ENCODE measurements at places on chromosomes 3 and 15.

DNA sequence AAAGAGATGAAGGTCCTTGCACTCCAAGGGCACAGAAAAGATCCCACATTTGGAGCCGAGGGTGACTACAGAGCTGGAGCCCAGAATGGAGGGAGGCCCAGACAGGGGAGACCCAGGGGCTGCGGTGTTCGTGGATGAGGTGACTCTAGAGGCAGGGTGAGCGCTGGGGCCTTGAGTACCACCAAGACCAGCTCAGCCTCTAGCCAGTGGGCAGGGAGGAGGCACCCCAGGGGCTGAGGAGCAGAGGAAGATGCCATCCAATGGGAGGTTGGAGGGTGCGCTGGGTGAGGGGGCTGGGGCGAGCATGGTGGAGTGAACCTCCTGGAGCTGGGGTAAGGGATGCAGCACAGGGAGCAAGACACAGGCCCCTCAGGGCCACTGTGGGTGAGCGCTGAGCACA lies 13.3 kb downstream of the RRP9 start:
- DNase-seq = no peak

GRCh38 chr3:51332156-51332555 lies 52.9 kb upstream of the MANF start:
- no peak for DNase-seq

GRCh38 chr15:48798319-48798718 lies 12.6 kb downstream of the CEP152 start:
- no peak for DNase-seq

- no peak for DNase-seq
These were observed 388.6 kb upstream of the DPH6 start for GRCh38 chr15:35934383-35935049.

DNA sequence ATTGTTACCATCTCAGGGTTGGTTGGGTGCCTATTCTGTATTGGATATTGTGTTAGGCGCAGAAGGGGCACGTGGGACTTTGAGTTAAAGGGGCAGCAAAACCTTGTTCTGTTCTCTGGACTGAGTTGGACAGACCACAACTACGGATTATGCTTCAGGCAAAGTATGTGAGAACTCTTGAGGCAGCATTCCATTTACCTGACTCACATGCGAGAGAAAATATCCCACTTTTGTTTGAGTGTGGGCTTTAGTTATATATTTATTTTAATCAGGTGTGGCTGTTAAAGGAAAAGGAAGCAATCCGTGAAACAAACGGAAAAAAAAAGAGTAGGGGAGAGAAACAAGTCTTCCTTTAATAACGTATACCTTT lies 627 bp upstream of the PLS1 start:
- DNase-seq = no peak

DNA sequence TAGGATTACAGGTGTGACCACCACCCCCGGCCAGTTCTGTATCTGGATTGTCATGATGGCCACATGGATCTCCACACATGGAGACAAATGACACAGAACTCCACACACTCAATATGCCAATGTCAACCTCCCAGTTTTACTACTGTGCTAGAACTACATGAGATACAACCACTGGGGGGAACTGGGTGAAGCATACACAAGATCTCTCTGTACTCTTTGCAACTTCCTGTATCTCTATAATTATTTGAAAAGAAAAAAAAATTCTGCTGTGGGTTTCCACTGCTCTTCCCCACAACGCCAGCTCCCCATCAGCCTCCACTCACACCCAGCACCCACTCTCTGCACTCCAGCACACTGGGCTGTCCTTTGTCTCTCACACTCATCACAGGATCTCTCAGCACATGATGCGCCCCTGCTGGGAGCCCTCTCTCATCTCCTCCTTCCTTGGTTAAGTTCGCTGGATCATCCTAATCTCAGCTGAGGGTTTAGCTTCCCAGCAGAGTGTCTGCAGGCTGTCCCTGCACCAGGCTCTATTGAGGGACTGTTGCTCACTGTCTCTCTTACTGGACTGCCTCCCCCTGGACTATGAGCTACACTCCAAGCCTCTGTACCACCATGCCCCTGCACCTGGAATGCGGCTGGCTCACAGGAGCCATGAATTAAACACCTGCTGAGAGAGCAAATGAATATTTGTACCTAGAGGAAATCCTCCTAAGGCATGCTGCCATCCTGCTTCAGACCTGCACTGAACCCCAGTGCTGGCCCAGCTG lies 10.7 kb upstream of the RAB43 start:
- DNase-seq = no peak

- no peak for DNase-seq
These were observed 12.5 kb upstream of the SKIL start for GRCh38 chr3:170344971-170345370.

- peak; percentile 60 for DNase-seq
These were observed 4.7 kb upstream of the RNF13 start for GRCh38 chr3:149808209-149808829.

DNA sequence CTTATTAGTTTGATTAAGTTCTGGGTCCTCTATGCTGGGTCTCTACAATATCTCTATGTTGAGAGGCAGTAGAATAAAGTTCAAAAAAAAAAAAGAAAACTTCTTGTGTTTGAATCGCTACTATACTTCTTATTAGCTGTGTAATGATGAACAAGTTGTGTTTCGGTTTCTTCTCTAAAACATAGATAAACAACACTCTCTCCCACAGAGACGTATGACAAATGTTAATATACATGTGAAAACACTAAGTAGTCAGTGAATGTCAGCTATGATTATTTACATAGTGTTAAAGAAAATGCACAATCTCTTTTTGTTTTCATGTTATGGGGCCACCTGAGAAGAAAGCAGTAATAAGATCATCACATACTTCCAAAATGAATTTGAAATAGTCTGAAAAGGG lies 45.3 kb downstream of the ACAP2 start:
- no peak for DNase-seq

- DNase-seq = no peak
These were observed 247.7 kb upstream of the CDIN1 start for GRCh38 chr15:36331531-36332275.

DNA sequence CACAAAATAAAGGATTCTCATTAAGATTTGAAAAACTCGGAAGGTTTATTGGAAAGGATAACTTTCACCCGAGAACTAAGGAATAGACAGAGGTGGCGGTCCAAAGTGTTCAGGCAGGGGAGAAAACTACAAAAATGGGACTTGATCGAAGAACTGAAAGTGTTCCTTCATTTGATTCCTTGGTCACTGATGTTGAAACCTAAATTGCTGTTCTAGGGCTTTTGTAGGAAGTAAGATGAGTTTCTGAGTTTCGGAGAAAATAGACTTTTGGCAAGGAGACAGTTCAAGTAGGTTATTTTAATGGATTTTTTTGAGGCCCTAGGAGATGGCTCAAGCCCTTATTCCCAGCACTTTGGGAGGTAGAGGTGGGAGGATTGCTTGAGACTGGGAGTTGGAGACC lies 1.4 kb downstream of the TRIP4 start:
- DNase-seq = no peak

GRCh38 chr3:141619450-141619849 lies 118.6 kb upstream of the RNF7 start:
- DNase-seq = no peak

DNA sequence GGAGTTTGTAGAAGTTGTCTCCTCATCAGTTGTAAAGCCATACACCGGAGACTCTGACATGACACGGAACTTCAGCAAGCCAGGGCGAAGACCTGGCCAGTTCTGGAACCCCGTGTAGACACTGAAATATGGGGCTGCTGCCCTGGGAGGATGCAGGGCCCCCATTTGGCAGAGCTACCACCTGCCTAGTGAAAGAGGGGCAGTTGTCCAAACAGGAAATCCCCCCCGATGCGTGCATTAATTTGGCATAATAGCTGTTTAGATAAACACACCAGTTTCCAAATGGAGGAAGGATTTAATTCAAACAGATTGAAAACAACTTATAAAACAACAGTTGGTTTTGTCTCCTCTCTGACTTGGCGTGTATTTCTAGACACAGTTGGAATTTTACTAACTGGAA lies 357.2 kb downstream of the GABRG3 start:
- no peak for DNase-seq

DNA sequence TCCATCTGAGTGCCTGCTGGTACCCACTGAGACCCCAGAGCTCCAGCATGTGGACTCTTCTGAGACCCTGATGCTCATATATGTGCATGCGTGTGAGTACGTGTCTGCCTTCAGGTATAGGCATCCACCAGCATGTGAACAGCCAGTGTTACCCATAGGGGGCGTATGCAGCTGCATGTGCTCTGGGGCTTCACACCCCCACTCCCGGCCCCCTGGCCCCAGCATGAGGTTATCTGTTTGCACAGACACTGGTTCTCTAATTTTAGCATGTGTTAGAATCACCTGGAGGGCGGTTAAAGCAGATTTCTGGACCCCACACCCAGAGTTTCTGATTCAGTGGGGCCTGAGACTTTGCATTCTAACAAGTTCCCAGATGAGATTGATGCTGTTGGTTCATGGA lies 824 bp upstream of the CILP start:
- no peak for DNase-seq

DNA sequence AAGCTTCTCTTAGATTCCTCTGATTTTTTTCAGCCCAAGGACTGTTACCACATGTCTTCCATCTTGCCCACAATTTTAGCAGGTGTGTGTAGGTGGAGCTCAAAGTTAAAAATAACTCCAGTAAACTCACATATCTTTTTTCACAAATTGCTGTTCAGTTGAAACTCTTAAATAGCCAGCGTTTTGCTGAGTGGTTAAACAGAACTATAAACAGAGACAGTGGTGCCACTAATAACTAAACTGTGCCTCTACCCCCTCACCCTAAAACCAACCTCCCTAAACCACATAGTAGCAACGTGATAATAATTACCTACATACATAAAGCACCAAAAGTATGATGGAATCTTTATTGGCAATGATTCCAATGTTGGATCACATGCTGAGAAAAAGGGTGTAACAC lies 525.1 kb downstream of the PDCD6IP start:
- DNase-seq = no peak

GRCh38 chr15:63669074-63669473 lies 71.9 kb downstream of the FBXL22 start:
- no peak for DNase-seq

GRCh38 chr3:8929860-8930259 lies 33.4 kb downstream of the RAD18 start:
- no peak for DNase-seq

GRCh38 chr15:77183066-77183465 lies 112.2 kb upstream of the TSPAN3 start:
- no peak for DNase-seq
